Activated T-cell treated with anti-CD3 and anti-CD28 coated beads for 1 hour (primary cell): ENCODE measurements at places on chromosomes 2 and 18.

- DNase-seq = no peak
Observed at GRCh38 chr2:74007711-74008110, 23.0 kb downstream of the TET3 start.

GRCh38 chr2:6423157-6423556, 442.6 kb downstream of the CMPK2 start:
- DNase-seq = no peak

DNA sequence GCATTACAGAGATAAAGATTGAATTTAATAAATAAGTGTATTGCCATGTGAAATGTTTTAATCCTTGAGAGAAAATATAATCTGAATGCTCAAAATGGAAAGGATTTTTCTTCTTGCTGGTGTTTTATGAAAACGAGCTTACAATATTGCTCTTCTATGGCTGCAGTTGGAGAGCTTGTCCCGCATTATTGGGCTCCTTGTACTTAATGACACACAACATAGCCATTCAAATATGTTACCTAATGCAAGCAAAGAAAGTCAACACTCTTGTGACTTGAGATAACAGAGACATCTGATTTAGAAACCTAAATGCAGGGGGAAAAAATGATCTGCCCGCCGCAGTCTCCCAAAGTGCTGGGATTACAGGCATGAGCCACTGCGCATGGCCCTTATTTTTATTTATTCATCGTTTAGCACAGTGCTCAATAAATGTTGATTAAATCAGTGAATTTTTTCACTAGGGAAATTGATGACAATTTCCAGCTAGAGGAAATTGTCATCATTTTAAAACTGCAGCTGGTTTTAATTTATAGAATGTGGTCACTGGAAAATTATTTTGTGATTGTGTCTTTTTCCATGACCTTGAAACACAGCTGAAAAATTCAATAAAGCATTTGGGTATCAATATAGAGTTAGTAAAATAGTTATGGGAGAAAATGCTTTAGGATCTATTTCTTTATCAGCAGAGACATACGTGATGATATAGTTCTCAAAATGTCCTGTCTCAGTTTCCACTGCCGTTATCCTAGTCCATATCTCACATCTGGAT, 2.4 kb upstream of the PRKD3 start:
- no peak for DNase-seq

GRCh38 chr2:109352898-109353689, 224.1 kb downstream of the SH3RF3 start:
- no peak for DNase-seq

DNA sequence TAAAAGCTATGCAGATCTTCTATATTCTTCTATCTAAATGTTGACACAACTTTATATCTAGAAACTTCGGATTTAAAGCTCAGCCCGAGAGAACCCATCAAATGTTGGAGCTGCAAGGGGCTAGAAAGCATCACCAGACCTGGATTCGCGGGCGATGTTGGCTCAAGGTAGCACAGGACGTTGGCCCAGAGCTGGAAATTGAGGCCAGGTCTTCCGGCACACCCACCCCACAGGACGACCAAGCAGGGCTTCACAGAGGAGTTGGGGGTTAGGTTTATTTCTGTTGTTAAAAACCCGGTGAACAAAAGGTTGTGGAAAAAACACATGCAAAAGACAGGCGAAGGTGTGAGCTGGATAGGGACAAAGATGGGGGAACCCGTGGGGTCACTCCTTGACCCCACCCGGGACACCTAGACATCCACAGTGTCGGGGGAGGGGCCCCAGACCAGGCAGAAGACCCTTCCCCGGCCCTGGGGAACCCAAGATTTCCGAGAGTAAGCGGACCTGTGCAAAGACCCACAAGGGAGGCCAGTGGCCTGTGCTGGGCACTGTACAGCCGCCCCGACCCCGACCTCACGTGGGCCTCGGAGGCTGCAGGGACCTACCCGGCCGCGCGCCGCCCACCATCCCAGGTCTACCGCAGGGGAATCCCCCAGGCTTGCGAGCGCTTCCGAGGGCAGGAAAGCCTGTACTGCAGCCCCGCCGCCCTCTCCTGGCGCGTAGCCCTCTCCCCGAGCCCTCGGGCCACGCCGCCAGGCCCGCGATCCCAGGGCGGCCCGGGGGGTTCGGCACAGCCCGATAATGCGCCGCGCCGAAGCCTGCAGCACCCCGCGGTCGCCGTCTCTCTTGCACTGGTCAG, 1.8 kb upstream of the AGBL5 start:
- DNase-seq = peak; percentile 42

DNA sequence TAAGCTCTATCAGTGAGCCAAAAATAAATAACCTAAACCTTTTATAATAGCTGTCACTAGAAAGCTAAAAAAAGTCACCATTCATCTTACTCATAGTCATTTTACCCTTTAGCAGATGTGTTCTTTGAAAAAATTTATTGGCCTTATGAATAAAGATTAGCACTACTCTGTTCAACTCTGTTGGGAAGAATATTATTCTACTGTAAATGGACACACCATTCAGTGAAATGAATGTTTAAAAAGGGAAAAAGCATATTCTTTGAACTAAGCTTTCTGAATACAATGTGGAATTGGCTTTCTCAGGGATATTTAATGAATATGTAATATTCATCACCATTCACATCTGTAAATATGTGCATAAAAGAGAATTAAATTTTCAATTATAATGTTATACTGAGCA, 422.0 kb downstream of the CBLN2 start:
- no peak for DNase-seq

DNA sequence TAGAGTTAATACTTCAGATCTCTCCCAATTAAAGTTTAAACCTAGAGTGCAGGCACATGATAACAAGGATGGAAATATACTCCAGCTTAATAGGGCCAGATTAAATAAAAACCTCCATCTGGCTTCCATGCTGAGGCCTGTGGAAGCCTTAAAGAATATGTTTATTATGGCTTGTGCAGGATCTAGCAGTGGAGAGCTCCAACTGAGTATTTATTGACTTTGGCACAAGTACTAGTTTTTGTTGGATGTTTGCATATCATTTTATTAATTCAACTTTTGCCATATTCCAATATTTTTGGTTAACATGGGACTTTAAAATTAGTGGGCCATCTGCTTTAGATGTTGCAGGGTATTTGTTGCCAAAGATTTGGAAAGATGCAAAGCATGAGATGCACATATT, 860.4 kb upstream of the SOX11 start:
- DNase-seq = no peak

DNA sequence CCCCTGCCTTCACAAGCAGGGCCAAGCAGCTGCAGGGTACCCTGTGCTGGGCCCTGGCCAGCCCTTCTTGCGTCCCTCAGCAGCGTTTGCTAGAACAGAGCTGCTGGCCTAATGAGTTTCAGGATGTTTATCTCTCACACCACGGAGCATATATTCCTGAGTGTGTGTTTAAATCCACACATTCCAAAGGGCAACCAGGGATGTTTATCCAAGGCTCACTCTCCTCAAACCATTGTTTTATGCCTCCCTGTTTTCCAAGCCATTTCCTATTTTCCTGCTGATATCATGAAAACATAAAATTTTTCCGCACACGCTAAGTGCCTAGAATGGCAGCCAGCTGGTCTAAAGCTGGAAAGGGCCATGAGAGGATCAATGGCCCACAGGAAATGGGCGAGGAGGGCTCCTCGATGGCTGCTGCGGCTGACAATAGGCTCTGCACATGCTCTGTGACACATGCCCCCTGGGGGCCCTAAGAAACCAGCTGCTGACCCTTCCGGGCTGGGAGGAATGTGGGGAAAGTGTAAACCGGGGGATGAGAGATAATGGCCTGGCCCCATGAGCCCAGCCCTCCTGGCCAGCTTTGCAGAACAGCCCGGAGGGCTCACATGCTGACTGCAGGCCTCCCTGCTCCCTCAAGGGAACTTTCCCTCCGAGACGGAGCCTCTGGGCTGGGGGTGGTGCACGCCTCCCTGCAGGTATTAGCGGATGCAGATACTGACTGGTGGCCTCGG, 194.0 kb downstream of the NDUFA10 start:
- DNase-seq = no peak

DNA sequence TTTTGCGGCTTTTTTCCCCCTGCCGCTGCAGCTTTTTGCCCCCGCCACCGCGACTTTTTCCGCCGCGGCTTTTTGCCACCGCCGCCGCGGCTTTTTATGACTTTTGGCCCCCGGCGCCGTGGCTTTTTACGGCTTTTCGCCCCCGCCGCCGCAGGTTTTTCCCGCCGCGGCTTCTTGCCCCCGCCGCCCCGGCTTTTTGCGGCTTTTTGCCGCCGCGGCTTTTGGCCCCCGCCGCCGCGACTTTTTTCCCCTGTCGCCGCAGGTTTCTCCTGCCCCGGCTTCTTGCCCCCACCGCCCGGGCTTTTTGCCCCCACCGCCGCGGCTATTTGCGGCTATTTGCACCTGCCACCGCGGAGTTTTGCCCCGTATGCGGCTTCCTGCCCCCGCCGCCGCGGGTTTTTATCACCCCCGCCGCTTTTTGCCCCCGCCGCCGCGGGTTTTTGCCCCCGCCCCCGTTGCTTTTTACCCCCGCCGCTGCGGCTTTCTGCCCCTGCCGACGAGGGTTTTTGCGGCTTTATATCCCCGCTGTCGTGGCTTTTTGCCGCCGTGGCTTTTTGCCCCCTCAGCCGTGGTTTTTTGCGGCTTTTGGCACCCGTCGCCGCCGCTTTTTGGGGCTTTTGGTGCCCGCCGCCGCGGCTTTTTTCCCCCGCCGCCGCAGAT, 2750.9 kb downstream of the RPIA start:
- no peak for DNase-seq

DNA sequence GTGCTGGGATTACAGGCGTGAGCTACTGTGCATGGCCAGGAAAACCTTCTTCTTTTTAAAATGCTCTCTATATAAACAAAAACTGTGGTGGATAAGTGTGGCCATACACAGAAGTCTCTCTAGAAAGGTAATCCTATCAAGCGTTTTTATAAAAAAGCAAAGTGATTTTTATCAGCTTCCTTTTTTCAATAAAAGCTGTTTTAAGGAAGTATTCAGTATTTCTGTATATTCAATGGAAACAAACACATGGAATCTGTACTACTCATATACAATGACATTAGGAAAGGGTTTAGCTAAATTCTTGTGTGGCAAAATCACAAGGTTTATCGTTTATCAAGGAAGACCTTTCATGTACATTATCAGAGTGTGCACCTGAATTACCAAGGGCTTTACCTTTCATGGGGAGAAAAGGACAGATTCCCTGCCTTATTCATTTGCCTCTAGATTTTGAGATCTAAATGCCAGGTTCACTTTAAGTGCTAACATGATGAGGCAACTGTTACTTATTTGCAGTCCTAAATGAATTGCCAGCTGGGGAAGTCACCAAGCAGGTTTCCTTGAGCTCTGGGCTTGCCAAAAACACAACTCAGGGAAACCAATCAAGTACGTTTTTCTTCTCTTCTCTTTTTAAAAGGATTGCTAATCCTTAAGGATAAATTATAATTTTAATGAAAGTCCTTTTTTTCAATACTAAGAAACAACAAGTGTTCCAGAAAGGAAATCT, 70.8 kb downstream of the RTN4 start:
- DNase-seq = no peak

- no peak for DNase-seq
Observed at GRCh38 chr2:27708666-27709065, 45.0 kb downstream of the SLC4A1AP start.
